Uterus (tissue), 4 donors: ENCODE measurements at places on chromosomes 12 and 14. TPM values are rescaled to one million over a fixed set of nuclear protein-coding genes. Genes with fewer than 3 reads are reported as not detected.

- H3K36me3 ChIP-seq, result no peaks in the 10 kb centered on the region
- H3K4me1 ChIP-seq, result peaks cover 32% of the 10 kb centered on the region
- DNase-seq, result peak; percentile 73
- peak overlapping the region; percentile 59 for H3K27ac ChIP-seq
These were observed 83.9 kb downstream of the ARL6IP4 start for GRCh38 chr12:123064366-123064765.

The CYP27B1 gene
- total RNA-seq, result not detected

GRCh38 chr12:11652351-11653040, 3.0 kb downstream of the ETV6 start:
- peak overlapping the region; percentile 49 for H3K27ac ChIP-seq
- H3K4me1 ChIP-seq, result peaks cover 6% of the 10 kb centered on the region
- no peaks in the 10 kb centered on the region for H3K36me3 ChIP-seq

DNA sequence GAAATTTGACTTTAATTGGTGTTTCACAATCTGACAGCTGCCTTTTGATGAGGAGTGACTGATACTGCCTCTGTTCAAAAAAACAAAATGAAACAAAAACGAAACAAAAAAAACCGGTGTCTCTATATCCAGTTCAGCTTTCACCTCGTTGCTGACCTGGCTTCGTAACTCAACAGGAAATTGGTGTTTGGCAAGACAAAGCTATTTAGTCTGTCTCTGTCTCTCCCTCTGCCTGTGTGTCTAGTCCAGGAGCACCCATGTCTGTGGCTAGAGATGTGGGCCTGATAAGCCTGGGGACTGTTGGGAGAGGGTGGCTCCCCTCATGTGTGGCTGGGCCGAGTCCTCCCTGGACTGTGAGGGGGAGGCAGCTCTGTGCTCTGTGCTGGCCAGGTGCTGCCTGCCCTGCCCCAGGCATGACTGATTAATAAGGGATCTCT, 11.3 kb downstream of the CACNA1C start:
- H3K36me3 ChIP-seq, result no peaks in the 10 kb centered on the region
- H3K4me1 ChIP-seq, result no peaks in the 10 kb centered on the region
- DNase-seq, result no peak
- peak overlapping the region; percentile 74 for H3K27ac ChIP-seq
- no peaks in the 10 kb centered on the region for H3K27me3 ChIP-seq
